ENCODE measurements at places on chromosomes 5 and 9.
A peak's percentile ranks its signal among the peaks of the same experiment; 100 is the strongest.

DNA sequence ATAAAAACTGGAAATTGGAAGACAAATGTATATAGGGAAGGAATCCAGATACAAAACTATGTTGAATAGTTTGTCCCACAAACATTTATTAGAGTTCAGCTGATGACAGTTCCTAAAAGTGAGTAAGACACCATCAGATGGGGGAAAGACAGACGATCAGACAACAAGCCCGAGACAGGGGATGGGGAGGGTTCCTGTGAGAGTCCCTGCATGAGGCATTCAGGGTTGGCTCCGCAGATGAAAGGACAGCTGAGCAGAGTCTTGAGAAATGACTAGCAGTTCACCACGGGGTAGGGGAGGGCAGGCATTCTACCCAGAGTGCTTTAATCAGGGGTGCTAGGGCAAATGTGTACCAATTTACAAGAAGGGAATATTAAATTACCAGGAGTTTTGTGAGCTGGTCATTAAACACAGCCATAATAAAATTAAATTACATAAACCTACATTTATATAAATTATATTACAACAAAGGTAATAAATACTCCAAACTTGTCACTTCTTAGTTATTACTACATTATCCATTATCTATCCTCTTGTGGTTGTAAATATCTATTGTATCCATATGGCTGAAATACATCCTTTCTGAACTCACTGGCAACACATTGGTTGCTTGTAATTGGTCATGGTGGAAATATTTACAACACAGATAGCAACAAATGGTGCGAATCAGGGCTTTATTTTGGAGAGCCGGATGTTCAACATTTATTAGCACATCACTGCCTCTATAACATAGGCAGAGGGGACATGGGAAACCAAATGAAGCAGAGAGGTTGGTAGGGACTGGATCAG lies 27.8 kb downstream of the TNFSF15 start:
- DNase-seq: peak; percentile 52

- no peak for DNase-seq
Observed at GRCh38 chr5:159552751-159553150, 222.5 kb upstream of the IL12B start.

DNA sequence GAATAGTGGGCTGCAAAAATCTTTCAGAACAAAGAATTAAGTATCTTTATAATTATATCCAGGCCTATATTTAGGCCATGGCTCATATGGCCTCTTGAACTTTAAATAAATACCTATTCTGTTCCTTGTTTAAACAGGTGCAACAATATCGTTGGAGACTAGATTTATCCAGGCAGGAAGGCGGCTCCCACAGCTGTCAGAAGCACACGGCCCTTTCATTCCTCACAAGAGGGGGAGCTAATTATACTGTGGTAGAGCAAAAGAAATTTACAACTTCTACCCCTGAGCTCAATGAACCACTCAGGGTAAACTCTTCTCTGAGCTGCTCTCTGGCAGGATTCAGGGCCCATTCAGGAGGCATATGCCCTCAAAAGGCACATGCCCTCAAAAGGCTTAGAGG lies 31.3 kb downstream of the TMEM174 start:
- no peak for DNase-seq

DNA sequence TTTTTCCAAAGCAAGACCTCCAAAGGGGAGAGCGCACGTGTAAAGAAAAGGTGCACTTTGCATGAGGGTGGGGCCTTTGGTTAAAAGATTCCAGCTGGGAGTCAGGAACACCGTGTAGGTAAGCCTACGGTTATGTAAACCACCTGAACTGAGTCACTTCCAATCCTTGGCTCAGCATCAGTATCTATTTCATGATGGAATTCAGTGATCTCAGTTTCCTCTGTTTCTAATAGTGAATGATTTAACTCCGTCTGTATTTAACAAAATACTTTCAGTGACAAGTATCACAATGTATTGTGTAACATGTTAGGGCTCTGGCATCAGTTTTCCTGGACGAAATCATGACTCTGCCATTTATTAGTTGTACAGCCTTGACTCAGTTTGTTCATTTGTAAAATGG lies 1.3 kb upstream of the SVEP1 start:
- DNase-seq: no peak

- no peak for DNase-seq
Observed at GRCh38 chr9:19160085-19160484, 32.8 kb upstream of the PLIN2 start.

DNA sequence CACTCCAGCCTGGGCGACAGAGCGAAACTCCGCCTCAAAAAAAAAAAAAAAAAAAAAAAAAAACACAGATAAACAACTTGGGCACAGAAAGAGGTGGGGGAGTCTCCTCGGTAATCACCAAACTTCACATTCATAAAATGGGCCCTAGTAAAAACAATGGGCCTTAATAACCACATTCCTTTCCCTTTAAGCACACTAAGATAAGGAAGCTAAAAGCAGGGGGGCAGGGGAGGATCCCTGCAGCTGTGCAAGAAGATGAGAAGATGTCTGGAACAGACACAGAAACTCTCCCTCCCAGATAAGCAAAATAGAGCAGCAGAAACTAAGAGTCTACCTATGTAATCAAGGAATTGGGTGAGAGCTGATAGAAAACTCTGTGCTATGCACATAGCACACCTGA lies 111.2 kb upstream of the FAM174A start:
- no peak for DNase-seq

DNA sequence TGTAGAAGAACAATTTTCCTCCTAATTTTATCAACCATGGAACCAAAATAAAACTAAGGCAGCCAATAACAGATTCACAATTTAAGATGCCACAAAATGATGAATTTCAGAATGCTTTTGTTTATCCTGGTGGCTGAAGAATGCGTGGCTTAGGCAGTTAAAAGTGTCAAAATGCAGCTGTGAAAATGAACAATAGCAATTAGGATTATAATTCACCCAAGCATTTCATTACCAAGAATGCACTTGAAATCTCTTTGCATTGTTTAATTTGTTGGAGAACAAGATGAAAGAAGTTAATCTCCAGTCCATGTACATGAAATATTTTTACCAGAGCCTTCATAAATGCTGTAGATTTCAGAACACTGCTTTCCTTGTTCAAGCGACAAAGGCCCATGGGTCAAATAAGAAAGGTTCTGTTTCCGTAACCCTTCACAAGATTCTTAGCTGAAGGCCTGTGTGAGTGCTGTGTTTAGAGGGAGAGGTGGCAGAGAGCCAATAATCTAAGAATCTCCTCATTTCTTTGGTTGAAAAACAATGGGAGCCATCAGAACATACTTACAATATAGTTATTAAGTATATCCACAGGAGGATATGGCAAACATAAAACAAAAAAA lies 39.3 kb downstream of the CLINT1 start:
- no peak for DNase-seq

DNA sequence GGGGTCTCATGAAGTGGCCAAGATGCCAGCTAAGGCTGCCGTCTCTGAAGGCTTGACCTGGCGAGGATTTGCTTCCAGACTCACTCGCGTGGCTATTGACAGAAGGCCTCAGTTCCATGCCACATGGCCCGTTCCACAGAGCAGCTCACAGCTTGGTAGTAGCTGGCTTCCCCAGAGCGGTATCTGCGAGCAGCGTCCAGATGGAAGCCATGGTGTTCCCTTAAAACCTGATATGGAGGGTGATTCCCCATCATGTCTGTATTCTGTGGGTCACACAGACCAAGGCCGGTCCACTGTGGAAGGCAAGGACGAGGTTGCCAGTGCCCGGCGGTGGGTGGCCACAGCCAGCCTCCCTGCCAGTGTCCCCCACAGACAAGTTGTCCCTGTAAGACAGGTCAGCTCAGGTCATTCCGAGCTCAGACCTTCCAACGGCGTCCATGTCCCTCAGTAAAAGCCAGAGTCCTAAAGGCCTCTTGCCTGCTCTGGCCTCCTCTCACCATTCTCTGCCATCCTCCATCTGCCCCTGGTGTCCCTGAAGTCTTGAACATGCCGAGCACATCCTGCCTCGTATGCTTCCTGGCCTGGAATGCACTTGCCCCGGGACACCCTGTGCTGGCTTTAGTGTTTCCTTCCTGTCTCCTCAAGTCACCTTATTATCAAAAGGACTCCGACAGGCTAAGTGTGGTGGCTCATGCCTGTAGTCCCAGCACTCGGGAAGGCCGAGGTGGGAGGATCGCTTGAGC lies 61.3 kb upstream of the LRRTM2 start:
- DNase-seq: no peak

GRCh38 chr9:81427870-81428269 lies 261.5 kb downstream of the TLE1 start:
- no peak for DNase-seq

DNA sequence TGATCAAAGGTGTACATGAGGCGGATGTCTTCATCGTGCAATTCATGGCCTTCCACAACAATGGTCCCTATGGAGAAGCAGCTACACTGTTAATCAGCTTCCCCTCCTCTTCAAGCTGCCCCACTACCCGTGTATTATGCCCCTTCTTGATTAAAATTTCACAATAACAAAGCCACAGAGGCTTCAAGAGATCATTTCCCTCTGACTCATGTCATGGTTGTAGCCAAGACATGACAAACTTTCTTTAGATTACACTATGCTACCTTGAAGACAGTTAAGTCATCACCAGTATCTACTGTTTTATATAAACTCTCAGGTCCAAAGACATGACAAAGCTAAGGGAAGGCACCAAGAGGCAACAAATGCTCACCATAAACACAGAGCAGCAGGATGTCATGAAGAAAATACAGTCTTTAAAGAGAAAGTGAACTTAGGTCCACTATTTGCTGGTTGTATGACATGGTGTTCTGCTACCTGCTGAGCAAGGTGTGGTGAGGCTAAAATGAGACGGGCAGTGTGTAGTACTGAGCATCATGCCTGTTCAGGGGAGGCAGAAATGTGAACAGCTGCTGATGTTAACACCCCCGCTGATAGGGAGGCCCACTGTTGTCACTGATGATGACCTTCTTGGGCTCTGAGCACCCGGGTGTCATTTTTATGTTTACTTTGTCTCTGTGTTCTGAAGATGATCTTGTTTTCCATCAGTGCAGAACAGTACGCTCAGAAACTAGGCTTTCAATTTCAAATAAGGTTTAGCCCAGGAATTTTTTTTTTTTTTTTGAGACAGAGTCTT lies 48.3 kb downstream of the IARS1 start:
- DNase-seq: no peak

DNA sequence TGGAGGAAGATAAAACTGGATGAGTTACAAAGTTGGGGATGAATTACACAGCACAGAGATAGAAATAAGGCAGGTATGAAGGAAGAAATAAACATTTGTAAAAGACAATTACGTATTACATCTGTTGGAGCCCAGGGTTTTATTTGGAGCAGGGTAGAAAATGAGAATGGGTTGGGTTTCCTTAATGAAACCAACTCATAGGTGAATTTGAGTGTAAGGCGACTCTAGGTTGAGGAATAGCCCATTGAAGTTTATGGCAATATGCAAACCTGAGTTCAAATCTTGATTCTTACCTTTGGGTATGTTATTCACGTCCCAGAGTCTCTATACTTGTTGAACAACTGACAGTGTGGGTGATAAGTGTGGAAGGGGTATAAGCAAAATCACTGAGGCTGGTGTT lies 422.3 kb upstream of the WWC1 start:
- DNase-seq: no peak

DNA sequence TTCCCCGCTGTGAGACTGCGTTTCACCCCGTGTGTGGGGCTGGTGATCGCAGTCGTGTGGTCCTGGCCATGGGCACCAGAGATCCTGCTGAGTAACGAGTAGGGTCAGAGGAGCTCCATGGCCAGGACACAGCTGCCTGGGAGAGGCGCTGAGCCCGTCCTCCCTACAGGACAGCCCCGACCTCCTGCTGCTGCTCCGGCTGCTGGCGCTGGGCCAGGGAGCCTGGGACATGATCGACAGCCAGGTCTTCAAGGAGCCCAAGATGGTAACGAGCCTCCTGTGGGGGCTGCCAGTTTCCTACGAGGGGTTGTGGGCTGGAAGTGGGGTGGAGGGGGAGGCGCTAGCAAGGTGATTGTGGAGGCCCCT lies 11.0 kb downstream of the NELFB start:
- no peak for DNase-seq

DNA sequence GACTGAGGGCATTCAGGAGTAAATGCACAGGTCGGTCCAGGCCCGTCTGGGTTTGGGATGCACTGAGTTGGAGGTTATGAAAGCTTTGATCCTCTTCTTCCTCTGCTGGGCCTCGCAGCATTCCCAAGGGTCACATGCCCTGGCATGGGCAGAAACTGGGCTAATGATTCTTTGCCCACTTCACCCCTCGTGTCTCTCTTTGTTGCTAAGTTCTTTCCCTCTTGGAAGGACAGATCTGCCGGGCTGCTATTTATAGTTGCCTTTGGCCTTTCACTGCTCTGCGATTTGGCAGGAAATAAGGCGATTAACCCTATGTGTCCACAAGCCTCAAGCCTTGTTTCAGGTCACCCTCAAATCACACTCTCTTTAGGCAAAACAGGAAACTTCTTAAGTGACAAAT lies 66.9 kb downstream of the ENTREP1 start:
- no peak for DNase-seq

Data from stimulated activated CD4-positive, alpha-beta T cell treated with anti-CD3 and anti-CD28 coated beads, Interleukin-2, amount 100 ng/mL, for 4 hours (primary cell).